ENCODE measurements at places on chromosomes 7 and 10.

GRCh38 chr7:963236-964078 lies 9.0 kb upstream of the ADAP1 start:
- no peak for DNase-seq

DNA sequence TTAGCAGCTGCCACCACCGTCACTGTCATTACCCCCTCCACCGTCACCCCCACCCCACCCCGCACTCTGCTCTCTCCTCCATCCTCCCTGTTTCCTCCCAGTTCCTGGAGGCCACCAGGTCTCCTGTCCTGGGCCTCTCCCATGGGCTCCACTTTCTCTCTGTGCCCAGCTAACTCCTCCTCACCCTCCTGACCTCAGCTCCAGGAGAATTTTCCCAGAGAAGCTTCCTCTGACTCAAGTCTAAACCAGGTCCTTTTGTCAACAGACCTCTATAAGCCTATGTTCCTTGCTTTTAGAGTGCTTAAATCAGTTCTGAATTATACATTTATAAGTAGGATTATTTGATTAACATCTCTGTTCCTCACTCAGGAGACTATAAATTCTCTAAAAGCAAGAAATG lies 150.0 kb downstream of the ARHGAP12 start:
- no peak for DNase-seq

GRCh38 chr7:142964502-142965246 lies 2.5 kb upstream of the KEL start:
- DNase-seq = no peak

DNA sequence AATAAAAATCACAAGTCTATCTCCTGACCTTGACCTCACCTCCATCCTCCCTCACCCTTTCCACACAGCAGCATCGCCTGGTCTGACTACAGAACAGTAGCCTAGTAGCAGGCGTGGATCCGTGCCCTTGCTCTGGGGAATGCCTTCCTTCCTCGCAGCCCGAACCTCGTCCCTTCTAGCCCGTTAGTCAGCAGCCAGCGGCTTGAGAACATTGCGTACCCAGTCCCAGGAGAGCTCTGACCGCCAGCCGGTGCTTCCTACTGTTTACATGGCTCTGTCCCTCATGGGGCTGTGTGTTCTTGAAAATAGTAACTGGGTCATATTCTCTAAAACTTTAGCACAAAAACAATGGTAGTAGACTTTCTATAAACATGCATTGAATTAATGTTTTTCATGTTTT lies 682.7 kb upstream of the IGFBP3 start:
- no peak for DNase-seq

DNA sequence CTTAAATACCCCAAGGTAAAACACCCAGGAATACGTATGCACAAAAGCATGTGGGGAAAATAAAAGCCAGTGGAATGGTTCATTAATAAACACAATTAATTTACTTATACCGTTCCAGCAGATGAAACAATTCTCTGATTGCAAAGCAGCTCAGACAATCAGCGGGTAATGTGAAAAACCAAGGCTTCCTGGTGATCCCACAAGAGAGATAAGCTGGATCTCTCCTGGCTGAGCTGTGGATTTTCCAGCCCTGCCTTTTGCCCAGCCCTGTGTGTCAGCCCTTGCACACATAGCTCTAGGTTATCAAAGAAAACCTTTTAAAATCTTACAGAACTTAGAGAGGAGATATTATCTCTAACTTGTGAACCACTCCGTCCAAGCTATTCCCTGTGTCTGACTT lies 1010.7 kb upstream of the AUTS2 start:
- no peak for DNase-seq

- no peak for DNase-seq
Observed at GRCh38 chr10:16182144-16182543, 254.7 kb upstream of the PTER start.

DNA sequence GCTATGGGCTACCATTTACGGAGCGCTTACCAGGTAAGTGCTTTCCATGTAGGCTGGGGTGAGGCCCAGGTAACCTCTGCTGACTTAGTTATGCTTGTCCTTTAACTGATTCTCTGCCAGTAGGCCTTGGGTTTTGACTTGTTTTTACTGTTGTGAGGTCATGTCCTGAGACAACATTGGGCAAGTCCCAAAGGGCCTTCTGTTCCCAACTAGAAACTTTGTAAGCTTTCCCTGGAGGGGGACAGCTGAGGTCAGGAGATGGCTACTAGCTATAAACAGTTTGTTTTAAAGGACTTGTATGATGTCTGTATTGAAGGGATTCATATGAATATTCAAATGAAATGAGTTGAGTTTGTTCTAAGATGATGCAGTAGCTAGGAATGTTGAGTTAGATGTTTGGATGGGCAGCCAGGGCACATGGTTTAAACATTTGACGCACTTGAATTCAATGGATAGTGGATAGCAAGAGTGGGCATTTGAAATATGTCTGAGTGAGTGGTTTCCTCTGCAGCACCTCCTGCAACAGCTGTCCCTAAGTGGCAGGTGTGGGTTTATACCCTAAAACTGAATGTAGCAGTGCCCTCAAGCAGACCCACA lies 10.0 kb upstream of the SGPL1 start:
- no peak for DNase-seq

- no peak for DNase-seq
Observed at GRCh38 chr7:114217026-114217806, 197.4 kb upstream of the FOXP2 start.

GRCh38 chr10:51629934-51630639 lies 69.3 kb downstream of the CSTF2T start:
- DNase-seq = peak; percentile 0

GRCh38 chr7:64945503-64946175 lies 42.6 kb downstream of the ZNF273 start:
- no peak for DNase-seq

- no peak for DNase-seq
Observed at GRCh38 chr10:127836966-127837365, 55.8 kb downstream of the CLRN3 start.

GRCh38 chr10:133384071-133384470 lies 5.0 kb downstream of the PAOX start:
- no peak for DNase-seq

DNA sequence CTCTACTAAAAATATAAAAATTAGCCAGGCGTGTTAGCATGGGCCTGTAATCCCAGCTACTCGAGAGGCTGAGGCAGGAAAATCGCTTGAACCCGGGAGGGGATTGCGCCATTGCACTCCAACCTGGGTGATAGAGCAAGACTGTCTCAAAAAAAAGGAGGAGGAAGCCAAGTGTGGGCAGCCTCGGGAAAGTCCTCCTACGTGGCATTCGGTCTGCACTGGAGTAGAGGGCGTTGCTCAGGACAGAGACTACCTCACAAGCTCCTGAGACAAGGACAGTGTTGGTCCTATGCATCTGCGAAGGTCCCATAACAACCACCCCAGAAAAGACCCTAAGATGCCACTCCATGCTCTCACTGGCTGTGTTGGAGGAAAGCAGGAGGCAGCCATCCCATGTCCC lies 10.0 kb upstream of the SERPINE1 start:
- DNase-seq = no peak

GRCh38 chr7:157480371-157481050 lies 143.7 kb downstream of the DNAJB6 start:
- no peak for DNase-seq

GRCh38 chr10:103856797-103857170 lies 1.4 kb upstream of the SH3PXD2A start:
- no peak for DNase-seq

- no peak for DNase-seq
Observed at GRCh38 chr7:95155965-95156364, 168.4 kb downstream of the PON1 start.

GRCh38 chr10:4371691-4372295 lies 454.2 kb upstream of the AKR1E2 start:
- DNase-seq = no peak

DNA sequence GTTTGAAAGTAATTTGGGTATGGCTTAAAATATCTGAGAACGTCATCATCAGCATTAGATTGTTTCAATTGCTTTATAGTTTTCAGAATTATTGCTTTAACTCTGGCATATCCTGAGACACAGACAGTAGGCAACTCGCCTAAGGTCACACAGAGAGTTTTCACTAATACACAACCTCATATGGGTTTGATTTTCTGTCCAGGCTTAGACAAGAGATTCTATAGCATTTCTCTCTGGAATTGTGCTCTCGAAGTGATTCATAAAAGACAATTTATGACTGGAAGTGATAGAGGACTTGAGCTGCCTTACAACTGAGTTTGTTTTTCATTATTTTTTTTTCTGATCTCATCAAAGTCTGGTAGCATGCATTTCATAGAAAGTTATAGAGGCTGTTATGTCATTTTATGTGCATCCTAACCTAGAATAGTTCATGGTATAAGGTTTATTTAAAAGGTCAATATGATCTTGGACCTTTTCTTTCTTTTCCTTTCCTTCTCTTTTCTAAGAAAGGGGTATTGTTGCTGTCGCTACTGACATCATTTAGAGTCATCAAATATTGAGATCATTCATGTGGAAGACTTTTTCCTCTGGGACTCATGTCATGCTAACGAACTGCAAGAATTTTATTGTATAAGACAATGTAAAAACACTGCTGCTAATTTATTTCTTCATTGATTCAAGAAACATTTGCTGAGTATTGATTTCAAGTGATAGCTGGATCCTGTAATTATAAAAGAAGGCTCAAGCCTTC lies 278.2 kb downstream of the PLXDC2 start:
- DNase-seq = no peak

GRCh38 chr7:97310-97841 lies 95.0 kb upstream of the FAM20C start:
- no peak for DNase-seq

DNA sequence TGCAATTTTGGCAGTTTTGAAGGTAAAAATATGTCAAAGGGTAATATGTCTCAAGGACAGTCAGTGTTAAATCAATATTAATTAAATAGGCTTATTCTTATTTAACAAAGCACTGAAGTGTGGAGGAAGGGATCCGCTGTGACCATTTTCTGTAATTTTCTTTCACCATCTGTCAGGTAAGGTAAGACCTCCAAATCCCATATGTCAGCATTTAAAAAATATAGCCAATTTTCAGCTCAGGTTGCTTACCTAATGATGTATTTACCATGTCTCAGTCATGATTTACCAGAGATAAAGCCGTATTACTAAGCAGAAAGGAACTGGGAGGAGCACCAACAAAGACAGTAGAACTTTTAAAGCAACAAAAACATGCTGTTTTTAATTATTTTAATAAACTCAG lies 683.9 kb downstream of the CCSER2 start:
- no peak for DNase-seq

GRCh38 chr7:119937745-119938144 lies 335.2 kb upstream of the KCND2 start:
- no peak for DNase-seq

DNA sequence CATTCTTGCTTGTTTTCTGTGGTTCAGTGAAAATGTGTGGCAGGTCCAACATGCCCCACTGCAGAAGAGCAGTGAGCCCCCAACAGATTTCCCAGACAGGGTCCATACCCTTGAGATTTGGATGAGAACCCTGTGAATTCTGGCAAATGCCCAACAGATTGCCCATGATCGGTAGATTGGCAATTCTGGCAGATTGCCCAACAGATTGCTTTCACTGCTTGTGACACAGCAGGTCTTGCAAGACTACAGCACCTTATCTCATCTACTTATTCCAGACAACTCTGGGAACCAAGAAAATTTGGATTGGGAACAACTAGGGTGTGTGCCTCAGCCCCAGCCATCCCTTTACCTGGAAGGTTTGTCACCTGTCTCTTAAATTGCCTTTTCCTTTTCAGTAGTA lies 143.7 kb upstream of the COL1A2 start:
- no peak for DNase-seq

GRCh38 chr10:122285506-122286444 lies 14.7 kb downstream of the BTBD16 start:
- DNase-seq = no peak

DNA sequence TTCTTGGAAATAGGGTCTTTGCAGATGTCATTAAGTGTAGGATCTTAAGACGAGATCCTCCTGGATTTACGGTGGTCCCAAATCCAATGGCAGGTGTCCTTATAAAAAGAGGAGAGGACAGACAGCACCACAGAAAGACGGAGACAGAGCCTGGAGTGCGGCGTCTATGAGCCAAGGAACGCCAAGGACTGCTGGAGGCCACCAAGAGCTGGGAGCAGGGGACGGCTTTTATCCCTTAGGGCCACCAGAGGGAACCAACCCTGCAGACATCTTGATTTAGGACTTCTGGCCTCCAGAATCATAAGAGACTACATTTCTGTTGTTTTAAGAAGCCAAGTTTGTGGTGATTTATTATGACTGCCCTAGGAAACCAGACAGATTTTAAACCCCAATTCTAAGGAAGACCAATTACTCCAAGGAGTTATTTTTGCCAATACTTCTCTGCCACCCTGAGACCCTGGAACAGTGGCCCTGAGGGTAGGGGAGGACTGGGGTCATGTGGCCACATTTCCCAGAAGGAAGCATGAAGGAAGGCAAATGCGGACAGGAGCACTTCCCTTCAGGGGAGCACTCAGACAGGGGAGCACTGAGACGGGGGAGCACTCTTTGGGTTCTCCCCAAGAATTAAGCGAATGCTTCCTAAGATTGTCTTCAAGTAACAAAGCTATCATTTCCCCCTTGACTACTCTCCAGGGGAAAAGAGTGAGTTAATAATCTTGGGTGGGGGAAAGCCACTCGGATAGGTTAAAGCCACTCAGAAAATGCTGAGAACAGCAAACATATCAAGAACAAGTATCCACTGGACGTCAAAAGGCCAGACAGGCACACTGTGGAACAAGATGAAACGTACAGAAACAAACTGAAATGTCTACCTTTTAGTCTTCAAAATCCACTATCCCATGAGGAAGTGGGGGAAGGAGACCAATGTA lies 67.5 kb downstream of the CHST15 start:
- DNase-seq = no peak

DNA sequence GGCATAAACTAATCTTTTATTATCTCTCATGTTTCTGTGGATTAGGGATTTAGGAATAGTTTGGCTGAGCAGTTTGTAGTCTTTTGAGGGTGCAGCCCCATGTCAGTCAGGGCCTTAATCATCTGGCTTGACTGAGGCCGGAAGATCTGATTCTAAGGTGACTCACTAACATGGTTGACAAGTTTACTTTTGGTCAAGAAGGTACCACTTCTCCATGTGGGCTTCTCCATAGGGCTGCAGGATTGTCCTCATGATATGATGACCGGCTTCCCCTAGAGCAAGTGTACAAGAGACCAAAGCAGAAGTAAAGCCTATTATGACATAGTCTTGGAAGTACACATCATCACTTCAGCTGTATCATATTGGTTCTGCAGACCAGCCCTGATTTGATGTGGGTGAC lies 45.9 kb upstream of the OIT3 start:
- DNase-seq = no peak

DNA sequence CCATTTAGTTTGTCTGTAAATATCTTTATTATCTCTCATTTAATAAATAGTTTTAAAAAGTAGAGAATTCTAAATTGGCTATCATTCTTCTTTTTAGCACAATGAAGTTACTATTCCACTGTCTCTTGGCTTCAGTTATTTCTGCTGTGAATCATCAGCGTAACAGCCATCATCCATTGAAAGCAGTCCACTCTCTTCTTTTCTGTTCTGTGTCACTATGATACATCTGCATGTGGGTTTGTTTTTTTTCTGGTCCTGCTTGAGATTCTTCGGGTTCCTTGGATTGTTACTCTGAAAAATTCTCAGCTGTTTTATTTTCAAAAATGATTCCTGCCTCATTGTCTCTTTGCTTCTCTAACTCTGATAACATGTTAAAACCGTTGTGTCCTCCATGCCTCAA lies 52.5 kb downstream of the CSGALNACT2 start:
- no peak for DNase-seq
